ENCODE measurements at places on chromosomes 7 and 10.
A peak's percentile ranks its signal among the peaks of the same experiment; 100 is the strongest.

DNA sequence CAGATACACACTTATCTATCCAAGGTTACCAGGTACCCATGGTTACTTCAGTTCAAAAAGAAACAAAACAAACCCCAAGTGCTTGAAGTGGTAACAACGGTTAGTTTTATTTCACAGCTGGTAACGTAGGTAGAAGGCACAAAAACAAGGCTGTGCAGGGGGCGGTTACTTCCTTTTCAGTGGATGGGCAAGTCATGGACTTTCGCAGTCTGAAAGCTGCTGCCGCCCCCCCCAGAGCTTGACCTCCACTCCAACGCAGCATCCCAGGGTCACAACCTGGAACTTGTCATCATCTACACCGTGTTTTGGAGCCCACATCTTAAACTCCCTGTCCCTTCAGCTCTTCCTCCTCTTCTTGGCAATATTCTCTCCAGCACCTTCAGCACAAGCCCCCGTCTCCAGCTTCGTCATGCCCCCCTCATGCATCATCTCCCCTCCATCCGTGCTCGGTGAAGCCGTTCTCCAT, 181.2 kb upstream of the ITGB1 start:
- no peak for DNase-seq

DNA sequence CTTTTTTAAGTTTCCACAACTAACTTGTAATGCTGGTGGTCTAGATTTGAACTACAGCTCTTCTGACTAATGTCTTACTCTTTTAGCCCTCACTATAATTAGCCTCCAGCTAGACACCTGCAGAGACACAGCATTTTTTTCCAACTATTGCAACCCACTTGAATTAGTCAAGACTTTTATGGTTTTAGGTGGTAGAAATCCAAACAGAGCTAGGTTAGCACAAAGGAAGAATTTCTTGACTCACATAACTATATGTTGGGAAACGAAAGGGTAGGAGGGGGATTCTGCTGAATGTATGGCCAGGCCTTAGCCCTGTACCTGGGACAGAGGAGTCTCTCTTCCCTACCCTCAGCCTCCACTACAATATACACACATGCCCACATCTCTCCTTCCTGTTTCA, 586.1 kb downstream of the INHBA start:
- no peak for DNase-seq

DNA sequence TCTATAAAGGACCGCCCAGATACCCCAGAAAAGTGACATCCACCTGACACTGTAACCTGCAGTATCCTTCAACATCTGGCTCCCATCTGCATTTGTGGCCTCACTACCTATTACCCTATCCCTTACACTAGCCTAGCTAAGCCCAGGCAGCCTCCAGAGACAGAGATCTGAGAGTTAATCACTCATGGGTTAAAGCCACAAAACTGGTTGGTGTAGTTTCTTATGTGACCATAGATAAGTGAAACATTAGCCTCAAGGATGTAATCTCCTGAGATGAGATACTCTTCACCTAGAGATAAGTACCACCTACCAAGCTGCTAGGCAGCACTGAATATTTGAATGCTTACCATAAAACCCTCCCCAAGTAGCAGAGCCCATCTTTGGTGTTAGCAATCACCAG, 35.4 kb downstream of the CTTNBP2 start:
- DNase-seq = no peak

GRCh38 chr7:120502132-120502531, 229.2 kb downstream of the KCND2 start:
- DNase-seq = no peak

DNA sequence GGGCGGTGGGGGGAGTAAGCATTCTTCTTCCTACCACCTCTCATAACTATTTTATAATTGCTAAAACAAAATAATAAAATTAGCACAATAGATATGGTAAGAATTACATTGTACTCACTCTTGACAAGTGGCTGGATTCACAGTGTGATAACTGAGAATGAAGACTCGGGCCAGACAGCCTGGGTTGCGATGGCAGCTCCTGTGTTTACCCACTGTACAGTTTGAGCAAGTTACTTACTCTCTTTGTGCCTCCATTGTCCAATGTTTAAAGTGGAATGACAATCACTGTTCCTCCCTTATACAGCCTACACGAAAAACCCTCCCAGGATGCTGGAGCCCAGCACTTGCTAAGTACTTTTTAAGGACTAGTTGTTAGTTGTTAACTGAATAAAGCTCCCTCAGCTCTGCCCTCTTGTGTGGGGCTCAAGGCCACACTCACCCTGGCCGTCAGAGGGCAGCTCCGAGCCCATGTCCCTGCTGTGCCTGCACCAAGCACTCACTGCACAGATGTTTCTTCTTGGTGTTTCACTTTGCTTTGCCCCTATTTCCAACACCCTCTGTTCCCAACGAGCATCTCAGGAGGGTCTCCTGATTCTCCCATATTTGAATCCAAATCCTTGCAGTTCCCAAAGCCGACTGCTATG, 56.4 kb upstream of the NPS start:
- DNase-seq = no peak

DNA sequence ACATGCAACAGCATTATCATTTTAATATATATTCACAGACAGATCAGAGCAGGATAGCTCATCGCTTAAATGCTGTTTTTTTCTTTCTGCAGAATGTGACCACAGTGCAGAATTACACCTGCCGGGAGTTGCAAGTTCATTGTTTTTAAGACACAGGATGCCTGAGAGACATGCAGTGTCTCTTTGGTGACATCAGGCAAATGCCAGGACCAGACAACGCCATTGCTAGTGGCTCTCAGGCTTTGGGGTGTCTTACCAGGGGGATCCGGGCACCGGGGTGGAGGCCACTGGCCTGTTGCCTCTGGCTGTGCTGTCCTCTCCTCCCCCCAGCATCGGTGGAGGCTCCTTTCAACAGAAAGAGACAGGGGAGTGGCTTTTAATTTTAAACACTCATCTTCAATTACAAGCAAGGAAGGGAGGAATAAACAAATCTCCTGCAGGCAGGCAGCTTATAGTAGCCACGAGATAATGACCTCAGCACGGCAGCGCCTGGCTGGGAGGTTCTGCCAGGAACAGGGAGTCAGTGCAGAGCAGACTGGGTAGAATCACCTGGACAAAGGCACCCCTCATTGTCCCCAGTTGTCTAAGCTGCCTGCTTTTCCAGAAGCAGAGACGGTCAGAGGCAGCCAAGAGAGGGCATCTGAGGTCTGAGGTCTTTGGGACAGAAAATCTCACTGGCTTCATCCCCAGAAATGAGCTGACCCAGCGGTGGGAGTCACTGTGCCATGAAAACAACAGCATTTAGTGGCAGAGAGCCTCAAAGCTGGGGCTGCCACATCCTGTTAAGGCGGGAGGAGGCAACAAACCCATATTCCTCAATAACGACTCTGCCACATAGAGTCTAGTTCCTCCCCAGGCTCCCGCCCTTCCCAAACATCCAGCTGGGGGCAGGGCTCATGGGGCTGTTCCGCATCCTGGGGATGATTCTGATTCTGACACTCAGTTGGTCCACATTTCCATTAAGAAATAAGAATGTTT, 148.4 kb downstream of the TCERG1L start:
- no peak for DNase-seq

DNA sequence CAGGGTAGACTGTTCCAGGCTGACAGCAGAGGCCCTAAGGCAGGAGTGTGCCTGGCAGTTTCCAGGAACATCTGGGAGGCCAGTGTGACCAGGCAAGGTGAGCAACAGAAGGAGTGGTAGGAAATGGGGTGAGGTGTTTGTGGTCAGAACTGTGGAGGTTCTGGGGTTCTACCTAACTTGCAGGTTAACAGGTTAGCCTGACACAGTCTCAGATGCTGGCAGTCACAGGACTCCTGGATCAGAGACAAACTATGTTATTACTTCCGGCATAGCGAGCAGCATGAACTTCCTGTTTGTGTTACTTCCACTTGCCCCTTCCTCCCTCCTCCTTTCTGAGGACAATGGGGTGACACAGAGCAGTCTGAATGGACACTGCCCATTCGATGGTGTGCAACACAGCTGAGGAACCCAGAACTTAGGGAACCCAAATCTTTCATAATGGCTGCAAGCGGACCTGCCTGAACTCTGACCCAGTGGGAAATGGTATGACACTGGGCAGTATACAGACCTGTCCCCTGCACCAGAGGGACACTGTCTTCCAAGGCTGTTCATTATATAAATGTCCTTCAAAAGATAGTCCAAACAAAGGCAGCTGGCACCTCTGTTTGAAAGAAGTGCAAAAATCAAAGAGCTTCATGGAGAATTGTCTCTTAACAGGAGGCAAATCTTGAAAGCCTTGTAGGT, 3.9 kb upstream of the SAR1A start:
- DNase-seq = no peak

DNA sequence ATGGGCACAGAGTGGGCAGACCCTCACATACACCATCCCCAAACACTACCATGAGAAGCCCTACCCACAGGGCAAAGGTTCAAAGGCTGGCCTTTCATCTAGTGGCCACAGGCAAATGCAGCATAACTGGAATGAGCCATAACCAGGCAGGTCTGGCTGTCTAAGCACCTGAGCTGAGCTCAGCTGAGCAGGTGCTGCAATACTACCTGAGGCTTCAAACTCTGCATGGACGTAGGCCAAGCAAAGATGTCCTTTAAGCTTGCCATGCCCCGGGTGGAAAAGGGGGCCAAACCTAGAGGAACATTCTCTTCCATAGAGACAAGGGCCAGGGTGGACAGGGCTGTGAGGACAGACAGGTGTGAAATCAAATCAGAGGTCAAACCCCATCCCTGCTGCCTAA, 65.3 kb upstream of the CAMK2B start:
- no peak for DNase-seq

- DNase-seq = no peak
Measured at GRCh38 chr7:151459726-151460473, 20.0 kb upstream of the CRYGN start.

GRCh38 chr7:1540776-1541271, 10.3 kb downstream of the MAFK start:
- DNase-seq = no peak

DNA sequence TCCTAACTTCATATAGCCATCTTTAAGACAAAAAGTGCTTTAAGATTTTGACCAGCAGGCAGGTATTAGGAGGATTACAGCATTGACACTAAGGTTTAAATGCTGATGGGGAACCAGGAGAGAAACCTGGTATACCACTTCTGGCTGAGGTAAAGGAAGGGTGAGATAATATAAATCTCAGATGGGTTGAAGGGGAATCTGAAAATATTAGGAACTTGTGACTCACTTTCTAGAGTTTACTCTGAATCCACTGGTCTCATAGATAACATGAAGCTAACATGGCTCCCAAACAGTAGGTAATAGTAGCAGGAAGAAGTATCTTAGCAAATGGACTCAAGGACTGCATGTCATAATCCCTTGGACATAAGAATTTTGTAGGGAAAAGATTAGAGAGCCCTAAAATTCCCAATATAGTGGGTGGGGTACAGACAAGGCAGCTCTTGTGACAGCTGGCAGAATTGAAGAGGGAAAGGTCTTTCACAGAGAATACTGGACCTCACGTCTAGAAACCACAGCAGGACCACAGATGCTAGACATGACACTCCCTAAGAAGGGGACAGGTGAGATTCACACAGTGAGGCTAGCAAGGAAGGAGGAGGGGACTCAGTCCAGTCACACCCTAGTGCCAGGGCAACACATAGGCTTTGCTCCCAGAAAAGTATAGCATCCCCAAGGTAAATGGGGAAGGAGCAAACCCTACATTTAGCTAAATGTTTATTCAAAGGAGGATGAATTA, 3.5 kb downstream of the PTTG1IP2 start:
- DNase-seq = no peak

- DNase-seq = no peak
Measured at GRCh38 chr7:30513762-30514161, 9.1 kb upstream of the GGCT start.

DNA sequence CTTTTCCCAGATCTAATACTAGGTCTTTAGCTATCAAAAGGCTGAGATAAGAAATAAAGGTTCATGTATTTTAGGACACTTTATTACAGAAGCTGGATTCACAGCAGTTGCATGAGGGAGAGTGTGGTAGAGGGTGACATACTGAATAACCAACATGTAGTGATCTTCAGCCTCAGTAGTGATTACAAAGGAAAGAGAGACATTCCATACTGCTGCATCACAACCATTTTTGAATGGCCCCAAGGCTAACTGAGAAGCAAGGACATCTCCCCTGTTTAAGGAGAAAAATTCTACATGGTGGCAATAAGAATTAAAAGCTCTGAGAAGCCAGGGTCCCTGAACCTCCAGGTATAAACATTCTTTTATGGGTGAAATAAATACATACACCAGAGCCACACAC, 35.3 kb downstream of the COG5 start:
- no peak for DNase-seq

DNA sequence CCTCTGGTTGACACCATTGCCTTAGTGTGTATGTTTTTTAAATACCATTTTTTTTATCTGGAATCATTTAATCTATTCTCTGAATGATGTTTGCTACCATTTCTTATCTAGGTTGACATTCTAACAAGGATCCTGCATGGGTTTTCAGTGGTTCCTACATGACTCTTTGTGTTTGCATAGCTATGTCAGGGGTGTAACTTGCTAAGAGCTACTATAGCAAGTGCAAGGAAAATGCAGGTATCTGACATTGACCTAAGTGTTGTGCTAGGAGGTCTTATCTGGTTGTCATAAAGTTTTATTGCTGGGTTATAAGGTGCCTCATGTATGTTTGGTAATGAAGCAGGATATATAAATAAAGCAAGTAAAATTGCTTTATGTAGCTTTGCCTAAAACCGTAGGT, 183.2 kb downstream of the PLXDC2 start:
- no peak for DNase-seq

DNA sequence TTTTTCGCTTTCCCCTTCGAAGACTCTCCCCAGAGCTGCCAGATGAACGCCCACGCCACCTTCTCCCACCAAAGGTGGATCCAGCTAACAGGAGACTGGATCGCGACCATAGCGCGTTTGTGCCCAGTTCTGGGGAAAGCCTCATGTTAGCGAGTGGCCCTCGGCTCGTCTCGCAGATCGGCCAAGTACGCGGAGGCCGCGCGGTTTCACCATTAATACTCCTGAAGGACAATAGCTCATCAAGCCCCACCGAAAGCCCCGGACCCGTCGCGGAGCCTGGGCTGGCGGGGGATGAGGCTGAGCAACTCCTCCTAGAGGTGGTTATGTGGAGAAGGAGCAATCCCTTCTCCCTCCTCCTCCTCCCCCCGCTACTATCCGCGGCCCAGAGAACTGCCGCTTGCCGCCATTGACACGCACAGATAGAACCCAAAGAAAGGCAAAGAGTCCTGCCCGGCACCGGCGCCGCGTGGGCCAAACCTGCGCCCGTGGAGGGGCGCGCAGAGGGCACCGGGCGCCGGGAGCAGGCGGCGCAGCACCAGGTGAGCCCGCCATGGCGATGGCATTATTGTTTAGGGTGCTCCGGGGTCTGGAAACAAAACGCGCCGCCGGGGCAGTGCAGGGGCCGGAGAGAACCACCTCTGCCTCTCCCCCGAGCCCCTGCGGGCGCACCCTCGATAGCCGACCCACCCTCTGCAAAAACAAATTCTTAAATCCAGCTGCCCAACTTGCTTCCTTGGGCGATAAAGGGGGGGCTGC, at the start of gene MACROH2A2:
MACROH2A2 (plus strand) TSS at position 385 of the 756 bp plus-strand sequence. CDS start 22,813 bp downstream, outside the sequence.
- peak; percentile 18 for DNase-seq

- peak; percentile 28 for DNase-seq
Measured at GRCh38 chr10:6204063-6204340, 1.3 kb downstream of the PFKFB3 start.

GRCh38 chr10:131129544-131129943, 182.0 kb downstream of the TCERG1L start:
- no peak for DNase-seq
